ENCODE measurements at places on chromosomes 5 and 9. TPM values are rescaled to one million over a fixed set of nuclear protein-coding genes. Genes with fewer than 3 reads are reported as not detected.

The PKD2L2 gene
- not detected for total RNA-seq

DNA sequence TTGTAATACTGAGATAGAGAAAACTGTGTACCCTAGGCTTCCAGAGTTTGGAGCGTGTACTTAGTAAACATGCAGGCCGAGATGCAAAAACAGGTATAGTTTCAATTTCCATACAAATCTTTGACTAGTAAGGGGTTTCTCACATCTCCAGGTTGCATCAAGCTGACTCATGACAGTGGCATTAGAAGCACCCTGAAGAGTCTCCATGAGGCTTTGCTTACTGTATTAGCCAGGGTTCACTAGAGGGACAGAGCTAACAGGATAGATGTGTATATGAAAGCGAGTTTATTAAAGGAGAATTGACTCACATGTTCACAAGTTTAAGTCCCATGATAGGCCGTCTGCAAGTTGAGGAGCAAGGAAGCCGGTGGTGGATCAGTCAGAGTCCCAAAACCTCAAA lies 275.3 kb upstream of the CDH6 start:
- DNase-seq, result no peak

The COL5A1 gene
- total RNA-seq, result not detected

GRCh38 chr5:96256795-96257470 lies 176.1 kb downstream of the PCSK1 start:
- DNase-seq, result no peak

DNA sequence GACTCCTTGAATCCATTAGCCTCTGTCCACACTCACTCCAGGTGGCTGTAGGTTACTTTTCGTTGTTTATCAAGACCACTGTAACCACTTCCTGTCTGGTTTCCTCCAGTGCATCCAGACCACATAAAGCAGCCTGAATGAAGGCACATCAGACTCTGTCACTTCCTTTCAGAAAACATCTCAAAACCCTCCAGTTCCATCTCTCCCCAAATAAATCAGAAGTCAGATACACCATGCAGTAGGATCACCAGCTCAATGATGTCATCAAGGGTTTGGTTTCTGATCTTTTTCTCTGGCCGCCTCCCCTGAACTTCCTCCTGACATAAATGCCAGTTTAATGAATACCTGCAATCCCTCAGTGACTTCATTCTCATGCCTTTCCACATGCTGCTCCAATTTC lies 161.2 kb downstream of the ZNF462 start:
- no peak for DNase-seq

DNA sequence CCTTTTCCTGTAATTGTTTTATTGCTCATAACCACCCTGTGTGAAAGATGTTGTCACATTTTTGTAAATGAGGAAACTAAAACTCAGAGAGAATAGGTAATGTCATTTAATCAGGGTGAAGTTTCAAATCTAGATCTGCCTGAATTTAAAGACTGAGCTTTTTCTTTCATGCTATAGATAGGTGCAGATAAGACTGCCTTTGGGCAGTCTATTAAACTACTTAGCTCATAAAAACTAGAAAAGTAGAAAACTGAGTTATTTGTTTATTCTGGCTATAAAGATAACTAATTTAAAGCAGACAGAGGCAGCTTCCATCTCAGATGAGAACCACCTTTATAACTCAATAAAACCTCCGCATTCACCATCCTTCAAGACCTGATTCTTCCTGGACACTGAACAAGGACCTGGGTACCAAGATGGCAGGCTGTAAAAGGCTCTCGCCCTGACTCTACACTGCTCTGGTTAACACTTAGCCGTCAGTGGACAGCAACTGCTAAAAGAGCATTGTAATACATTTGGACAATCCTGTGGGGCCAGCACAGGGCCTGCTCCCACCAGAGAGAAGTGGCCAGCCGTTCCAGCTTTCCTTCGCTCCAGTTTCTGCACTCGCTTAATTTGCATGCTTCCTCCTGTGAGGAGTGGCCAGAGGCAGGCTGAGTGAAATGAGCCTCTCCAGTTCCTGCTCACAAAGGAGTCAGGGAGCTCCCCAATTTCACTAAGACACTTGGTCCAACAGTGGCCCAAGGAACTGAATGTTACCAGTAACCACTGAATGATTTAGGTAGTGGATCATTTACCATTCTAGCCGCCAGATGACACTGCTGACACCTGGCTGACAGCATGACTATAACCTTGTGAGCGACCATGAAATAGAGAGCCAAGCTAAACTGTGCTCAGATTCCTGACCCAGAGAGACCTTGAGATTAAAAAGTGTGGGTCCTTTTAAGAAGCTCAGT lies 566.4 kb downstream of the EFNA5 start:
- no peak for DNase-seq

The SURF2 gene
- 17.3 TPM for total RNA-seq

The DMRT3 gene
- total RNA-seq, result not detected

The HCN1 gene
- total RNA-seq, result not detected

The ACOT12 gene
- not detected for total RNA-seq

DNA sequence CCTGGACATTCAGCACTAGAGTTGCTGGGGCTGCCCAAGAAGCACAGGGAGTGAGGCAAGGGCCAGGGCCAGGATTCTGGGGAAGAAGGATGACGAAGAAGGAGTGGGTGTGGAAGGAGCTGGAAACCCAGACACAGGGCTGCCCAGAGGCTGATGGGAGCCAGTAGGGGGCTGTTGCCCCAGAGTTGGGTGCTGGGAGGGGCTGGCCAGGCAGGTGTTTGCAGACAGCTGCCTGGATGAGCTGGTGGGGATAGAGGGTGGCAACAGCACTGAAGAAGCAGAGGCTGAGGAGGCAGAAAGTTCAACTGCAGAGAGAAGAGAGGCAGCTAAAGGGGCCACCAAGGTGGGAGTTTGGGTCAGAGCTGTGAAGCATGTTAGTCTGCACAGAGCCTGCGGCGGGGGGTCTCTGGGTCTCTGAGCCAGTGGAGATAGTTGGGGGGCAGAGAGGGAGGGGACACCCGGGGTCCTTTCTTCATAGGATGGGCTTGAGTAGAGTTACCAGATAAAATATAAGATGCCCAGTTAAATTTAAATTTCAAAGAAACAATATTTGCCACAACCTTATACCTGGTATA lies 2.5 kb upstream of the AQP7 start:
- no peak for DNase-seq

The TAF11L5 gene
- not detected for total RNA-seq

- no peak for DNase-seq
These were observed 69.7 kb upstream of the SH3GL2 start for GRCh38 chr9:17509151-17509550.

The FRRS1L gene
- total RNA-seq, result not detected

The NTNG2 gene
- 2.1 TPM for total RNA-seq

The ROR2 gene
- total RNA-seq, result 0.12 TPM

DNA sequence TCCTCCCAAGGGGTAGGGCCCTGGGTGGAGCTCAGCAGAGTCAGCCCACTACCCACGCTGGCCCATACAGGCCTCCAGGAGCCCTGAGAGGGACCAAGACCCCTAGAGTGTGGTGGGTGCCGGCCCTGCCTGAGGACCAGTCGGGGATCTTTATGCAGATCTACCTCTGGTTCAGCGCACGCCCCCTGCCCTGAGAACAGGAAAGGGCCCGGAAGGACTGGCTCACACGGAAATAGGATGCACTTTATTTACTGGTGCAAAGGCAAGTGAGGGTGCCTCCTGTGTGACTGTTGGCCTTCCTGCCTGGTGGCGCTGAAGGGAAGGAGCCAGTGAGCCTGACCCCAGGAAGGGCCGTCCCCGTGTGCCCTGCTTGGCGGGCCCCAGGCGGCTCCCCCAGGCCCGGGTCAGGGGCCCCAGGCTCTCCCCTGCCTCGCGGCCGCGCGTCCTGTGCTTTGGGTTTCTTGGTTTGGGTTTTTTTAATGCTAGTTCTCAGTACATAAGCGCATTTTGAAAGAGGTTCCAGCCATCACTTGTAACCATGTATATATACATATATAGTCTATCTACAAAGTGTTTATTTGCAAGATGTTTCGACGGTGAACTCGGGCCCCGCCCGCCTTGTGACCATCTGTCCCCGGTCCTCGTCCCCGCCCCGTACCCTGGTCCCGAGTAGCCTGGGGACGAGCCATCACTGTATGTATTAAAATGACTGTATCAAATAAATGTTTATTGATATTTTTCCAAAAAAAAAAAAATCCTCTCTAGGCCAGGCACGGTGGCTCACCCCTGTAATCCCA lies 76.4 kb upstream of the ROR2 start:
- DNase-seq, result no peak

The TSLP gene
- total RNA-seq, result not detected

The CHSY3 gene
- not detected for total RNA-seq

The PDE6A gene
- not detected for total RNA-seq

- DNase-seq, result no peak
These were observed 2.3 kb upstream of the OTP start for GRCh38 chr5:77640589-77641396.

The POU5F2 gene
- 2.1 TPM for total RNA-seq

The HRCT1 gene
- total RNA-seq, result not detected

DNA sequence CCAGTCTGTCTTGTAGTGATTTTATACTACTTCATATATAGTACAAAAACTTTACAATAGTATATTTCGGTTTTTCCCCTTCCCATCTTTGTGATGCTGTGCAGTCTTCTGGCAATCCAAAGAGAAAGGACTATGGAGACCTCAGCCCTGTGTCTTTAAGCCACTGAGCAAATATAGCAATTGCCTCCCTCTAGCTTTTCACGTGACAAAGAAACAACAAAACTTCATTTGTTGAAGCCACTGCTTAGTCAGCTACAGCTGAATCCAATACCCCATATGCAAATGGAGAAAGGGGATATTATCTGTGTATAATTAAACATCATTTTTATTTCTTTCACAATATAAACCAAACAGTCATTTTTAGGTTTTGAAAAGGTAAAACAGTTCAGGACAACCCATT lies 142.8 kb upstream of the STK32A start:
- no peak for DNase-seq

DNA sequence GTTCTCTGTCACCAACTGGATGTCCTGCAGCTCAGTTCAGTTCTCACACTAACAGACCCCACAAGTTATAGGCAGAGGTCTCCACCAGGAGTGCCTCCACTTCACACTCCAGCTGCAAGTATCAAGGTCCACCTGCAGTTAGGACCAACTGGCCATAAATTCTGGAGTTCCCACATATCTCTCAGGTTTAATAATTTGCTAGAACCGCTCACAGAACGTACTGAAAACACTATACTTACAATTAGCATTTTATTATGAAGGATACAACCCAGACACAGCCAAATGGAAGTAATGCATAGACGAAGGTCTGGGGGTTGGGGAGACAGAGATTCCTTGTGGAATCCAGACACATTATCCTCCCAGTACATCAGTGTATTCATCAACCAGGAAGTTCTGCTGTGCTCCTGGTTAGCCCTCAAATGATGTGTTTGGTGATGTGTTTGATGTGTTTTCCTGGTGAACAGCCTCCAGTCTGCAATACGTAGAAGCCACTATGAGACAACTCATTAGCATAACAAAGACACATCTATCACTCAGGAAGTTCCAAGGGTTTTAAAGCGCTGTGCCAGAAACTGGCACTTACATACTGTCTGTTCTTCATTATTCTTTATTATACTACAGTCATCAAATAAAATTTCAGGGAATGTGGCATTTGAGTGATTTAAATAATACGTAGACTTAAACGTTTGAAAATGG lies 25.4 kb downstream of the OGN start:
- no peak for DNase-seq

The DDX4 gene
- total RNA-seq, result not detected

- no peak for DNase-seq
These were observed 299.4 kb downstream of the ZSWIM6 start for GRCh38 chr5:61631438-61631941.

- no peak for DNase-seq
These were observed 34.6 kb downstream of the ZSWIM6 start for GRCh38 chr5:61366497-61367240.

The FREM1 gene
- total RNA-seq, result not detected

DNA sequence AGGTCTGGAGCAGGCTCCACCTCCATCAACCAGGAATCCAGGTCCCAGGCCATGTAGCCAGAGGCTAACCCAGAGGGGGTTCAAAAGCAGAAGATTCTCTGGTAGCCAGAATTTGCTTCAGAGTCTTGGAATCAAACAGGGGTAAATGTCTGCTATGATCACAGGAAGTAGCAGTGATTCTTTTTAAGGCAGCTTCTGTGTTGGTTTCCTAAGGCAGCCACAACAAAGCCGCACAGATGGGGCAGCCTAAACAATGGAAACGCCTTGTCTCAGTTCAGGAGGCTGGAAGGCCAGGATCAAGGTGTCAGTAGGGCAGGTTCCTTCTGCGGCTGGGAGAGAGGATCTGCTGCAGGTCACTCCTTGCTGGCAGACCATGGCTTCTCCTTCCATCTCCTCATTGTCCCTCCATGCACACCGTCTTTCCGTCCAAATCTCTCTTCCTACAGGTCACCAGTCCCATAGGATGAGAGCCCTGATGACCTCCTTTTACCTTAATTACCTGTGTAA lies 167.3 kb downstream of the ROR2 start:
- DNase-seq, result no peak

- peak; percentile 64 for DNase-seq
These were observed 114.5 kb upstream of the LMX1B start for GRCh38 chr9:126499005-126499910.

The FANCG gene
- total RNA-seq, result 27.4 TPM

DNA sequence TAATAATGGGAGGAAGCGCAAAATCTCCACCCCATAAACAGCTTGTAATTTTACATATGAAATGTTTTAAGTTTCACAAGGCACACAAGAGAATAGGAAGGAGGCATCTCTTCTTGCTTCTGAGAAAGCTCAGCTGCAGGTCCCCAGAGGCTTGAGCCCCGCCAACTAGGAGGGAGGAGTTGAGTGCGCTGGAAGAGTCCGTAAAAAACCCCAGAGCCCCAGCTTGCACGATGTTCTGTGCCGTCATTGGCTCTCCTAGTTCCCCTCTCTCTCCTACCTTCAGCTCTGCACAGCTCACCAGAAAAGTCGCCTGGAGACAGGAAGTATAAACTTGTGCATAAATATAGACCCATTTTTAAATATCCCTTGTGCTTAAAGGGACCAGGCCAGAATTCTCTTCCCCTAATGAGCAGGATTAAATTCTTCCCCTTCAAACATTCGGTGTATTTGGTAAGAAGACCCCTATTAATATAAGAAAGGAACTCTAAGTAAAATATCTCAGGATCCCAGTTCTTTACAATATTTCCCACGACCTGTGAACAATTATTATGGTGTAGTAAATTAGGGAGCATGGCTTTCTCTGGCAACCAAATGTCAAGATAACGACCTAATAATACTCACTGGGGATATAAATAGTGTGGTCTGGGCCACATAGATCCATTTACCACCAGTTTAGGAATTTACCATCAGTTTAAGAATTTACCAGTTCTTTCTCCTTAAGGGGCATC lies 13.7 kb downstream of the GLRX start:
- DNase-seq, result peak; percentile 72
